ENCODE measurements at places on chromosomes 1 and 21.

DNA sequence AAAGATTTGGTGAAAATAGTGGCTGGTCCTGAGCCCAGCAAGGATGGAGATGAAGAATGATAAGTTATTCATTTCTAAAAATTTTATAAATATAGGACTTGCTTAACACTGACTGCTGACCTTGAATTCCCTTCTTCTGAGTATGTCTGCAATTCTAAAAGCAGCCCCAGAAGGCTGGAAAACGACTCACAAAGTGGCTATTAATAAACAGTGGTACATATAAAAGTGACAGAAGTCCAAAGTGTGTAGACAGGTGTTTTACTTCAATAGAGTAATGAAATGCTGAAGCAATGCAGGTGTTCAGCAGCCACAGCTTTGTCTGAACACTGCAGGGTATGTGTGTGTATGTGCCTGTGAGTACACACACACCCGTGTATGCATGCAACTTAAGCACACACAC lies 219.0 kb upstream of the NRIP1 start:
- DNase-seq: no peak

- no peak for DNase-seq
Measured at GRCh38 chr1:116391185-116391584, 18.1 kb downstream of the ATP1A1 start.

GRCh38 chr1:23791516-23792047 lies 637 bp downstream of the LYPLA2 start:
- DNase-seq: no peak

GRCh38 chr1:11130406-11130805 lies 30.7 kb upstream of the EXOSC10 start:
- no peak for DNase-seq

GRCh38 chr1:165116171-165116570 lies 240.3 kb downstream of the LMX1A start:
- DNase-seq: no peak

DNA sequence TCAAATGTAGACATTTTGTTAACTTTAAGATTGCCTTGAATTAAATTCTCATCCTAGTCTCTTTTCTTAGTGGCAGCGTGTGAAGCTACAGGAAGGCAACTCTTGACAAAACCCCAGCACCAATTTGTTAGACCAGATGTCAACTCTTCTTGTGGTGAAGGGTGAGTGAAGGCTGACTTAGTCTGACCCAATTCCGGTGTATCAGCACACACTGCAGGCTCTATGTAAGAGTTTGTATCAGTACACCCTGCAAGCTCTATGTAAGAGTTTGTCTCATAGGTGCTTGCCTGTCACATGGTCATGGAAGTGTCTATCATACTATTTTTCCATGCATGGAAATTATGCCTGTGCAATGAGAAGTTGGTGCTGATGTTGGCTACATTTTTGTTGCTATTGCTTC lies 16.8 kb downstream of the CR2 start:
- DNase-seq: no peak

GRCh38 chr1:121445679-121446078 lies 260.9 kb downstream of the SRGAP2C start:
- no peak for DNase-seq
